ENCODE measurements at places on chromosomes 12 and 14.

- no peak for DNase-seq
These were observed 908.8 kb downstream of the VRK1 start for GRCh38 chr14:97705976-97706375.

GRCh38 chr12:91851741-91852477 is 293.7 kb downstream of the BTG1 start:
- no peak for DNase-seq

DNA sequence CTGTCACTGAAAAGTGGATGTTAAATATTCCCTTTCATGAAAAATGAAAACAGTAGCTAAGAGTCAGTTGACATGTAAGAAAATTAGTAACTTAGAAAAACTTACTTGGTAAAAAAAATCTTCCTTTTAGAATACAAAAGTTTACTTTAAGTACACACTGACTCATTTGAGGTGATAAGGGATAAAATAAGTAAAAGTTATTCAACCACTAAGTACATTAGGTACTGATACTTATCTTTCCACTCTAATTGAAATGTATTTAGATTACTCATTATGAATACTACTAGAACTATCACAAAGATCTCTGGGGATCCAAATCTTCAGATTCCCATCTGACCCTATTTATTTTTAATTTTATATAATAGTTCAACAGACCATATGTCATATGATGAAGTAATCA is 12.2 kb downstream of the SYCP3 start:
- no peak for DNase-seq

GRCh38 chr12:132513070-132513398 is 23.1 kb downstream of the FBRSL1 start:
- DNase-seq = no peak

GRCh38 chr14:100203962-100204834 is 34.7 kb upstream of the YY1 start:
- no peak for DNase-seq
